Stimulated activated CD8-positive, alpha-beta memory T cell treated with anti-CD3 and anti-CD28 coated beads, Interleukin-7, amount 100 ng/mL, for 24 hours (primary cell): ENCODE measurements at places on chromosomes 11 and 22.

GRCh38 chr22:20885017-20885556 lies 26.3 kb downstream of the SNAP29 start:
- no peak for DNase-seq

- no peak for DNase-seq
Observed at GRCh38 chr11:34316347-34317035, 41.3 kb downstream of the ABTB2 start.

DNA sequence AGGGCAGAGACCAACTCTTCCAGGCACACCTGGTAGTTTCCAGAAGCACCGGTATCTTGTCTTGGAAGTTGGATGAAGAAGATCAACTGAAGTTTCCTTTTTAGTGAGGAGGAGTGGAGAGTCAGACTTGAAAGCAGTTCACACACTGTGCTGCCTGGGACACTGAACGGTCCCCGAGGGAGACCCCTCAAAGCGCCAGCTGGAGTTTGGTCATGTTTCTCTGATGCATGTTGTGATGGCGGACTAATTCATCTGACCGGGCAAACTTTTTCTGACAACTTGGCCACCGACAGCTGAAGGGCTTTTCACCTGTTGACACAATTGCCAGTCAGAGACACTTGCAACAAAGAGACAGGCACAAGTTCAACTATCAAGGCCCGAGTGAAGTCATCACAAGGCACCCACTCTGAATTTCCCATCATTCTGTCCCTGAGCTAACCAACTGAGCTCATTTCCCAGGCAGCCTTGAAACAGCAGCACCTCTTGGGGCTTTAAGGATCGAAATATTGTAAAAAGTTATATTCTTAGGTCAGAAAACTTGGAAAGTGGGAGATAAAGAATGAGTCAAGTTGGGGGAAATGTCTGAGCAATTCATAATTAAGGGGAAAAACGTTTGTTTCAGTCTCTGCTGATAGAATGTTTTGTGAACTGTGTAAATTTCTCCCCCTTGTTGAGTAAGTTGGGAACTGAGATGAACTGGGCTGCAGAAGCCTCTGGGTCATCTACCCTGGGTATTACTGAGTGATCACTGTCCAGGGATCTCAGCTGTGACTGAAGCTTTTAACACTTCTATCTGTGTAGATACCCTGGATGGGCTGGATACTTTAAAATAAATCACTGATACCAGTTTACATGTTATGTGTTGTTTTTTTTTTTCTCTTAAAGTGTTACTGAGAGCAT lies 46.2 kb downstream of the WT1 start:
- DNase-seq = no peak

DNA sequence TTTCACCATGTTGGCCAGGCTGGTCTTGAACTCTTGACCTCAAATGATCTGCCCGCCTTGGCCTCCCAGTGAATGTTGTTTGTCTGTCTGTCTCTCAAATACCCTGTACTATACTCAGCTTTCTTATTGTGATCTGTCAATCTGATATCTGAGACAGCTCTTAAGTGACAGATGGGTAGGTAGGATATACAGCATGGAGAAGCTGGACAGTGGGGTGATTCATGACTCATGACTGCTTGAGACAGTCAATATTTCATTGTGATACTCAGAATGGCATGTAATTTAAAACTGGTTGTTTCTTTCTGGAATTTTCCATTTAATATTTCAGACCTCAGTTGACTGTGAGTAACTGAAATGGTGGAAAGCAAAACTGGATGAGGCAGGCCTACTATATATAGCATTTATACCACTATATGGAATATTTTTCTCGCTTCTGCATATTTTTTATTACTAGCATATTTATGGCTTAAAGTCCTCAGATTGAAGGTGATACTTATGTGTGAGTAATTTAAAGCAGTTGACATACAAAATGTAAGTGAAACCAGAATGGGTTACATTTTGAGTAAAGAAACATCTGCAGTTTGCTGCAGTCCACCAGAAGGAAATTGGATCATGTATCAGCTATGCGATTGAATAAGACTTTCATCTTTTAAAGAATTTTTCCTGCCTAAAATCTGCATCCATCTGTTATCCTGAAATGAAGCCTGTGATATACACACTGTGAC lies 22.3 kb downstream of the ARHGAP42 start:
- DNase-seq = no peak

GRCh38 chr11:26510164-26510563 lies 61.9 kb downstream of the MUC15 start:
- DNase-seq = no peak

DNA sequence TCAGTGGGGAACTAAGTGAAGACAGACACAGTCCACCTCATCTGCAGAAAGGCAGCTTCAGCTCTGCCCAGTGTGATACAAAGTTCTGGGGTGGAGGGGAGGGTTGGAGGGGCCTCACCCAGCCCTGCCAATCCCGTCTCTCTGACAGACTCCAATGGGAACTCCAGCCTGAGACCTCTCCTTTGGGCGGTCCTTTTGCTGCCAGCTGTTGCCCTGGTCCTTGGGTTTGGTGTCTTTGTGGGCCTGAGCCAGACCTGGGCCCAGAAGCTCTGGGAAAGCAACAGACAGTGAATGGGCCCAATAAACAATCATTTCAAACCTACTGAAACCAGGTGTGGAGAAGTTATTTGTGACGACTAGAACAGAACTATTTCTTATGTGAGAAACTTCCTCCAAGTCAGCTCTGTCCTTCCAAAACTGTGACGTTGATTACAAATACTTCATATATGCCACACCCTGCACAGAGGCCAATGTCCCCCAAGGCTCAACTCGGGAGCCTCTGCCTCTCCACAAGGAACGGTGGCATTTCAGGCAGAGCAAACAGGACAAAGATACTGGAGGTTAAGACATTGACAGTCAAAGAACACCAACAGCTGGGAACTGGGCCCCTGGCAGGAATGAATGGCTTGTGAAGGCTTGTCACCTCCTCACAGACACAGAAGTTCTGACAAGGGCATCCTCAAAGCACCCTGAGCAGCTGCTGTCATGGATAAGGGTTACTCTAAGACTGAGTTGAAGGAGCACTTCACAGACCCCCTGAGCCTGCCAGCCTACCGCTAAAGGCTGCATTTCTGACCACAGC lies 8.2 kb downstream of the ZP1 start:
- DNase-seq = no peak

DNA sequence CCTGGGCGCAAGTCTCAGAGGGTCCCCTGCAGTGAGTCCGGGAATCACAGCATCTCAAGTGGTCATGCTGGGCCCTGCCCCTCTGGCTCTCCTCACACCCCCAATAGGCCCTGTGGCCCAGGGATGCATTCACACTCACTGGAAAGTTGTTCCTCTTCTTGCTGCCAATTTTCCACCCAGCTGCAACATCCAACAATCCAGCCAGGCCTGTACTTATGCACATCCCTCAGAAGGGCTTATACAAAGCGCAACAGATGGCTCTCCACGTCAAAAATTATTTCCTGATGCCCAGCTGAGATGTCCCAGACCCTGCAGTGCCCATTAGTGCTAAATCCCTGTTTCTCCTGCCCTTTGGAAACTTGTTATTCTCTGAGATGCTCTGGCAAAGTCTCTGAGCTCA lies 407.8 kb upstream of the NARS2 start:
- DNase-seq = no peak

GRCh38 chr11:20117291-20117690 lies 43.0 kb downstream of the DBX1 start:
- no peak for DNase-seq

DNA sequence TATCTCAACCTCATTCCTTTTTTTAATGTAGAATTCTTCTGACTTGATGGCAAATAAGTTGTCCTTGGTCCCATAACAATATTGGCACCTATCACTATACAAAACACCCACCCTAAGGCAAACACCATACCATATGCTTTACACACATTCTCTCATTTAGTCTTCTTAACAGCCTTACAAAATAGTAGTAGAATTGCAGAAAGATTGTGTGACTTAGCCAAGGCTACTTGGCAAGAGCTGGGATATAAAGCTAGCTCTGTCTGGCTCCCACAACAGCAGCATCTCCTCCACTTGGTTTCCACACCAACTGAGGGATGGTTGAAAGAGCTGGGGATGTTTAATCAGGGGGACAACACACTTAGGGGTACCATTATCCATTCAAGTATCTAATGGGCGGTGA lies 9.8 kb upstream of the ZDHHC13 start:
- no peak for DNase-seq

DNA sequence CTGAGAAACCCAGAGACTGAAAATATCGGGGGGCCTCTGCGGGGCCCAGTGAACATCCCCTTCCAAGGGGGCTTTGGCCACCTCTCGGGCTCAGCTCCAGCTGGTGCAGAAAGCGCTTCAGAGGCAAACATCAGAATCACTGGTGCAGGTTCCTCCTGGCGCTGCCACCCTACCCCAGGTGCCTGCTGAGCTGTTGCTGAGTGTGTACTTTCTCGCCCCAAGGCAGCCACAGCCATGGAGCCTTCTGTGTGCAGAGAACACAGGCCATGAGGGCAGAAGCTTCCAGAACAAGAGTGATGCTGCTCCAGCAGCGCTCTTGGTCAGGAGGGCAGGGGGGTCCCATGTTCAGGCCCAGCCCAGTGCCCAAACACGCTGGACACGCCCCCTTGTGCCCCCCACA lies 6.3 kb downstream of the DRD4 start:
- no peak for DNase-seq

DNA sequence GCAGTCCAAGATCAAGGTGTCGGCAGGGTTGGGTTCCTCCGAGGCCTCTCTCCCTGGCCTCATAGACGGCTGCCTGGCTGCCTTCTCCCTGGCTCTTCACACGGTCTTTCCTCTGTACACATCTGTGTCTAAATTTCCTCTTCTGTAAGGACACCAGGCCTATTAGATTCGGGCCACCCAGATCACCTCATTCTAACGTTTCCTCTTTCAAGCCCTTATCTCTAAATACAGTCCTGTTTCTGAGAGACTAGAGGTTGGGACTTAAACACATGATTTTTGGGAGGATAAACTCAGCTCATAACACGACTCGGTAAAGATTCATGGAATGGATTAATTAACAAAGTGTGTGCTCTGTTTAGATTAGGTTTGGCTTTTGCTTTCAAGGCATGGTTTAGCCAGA lies 136.0 kb upstream of the SORL1-AS1 start:
- DNase-seq = no peak

DNA sequence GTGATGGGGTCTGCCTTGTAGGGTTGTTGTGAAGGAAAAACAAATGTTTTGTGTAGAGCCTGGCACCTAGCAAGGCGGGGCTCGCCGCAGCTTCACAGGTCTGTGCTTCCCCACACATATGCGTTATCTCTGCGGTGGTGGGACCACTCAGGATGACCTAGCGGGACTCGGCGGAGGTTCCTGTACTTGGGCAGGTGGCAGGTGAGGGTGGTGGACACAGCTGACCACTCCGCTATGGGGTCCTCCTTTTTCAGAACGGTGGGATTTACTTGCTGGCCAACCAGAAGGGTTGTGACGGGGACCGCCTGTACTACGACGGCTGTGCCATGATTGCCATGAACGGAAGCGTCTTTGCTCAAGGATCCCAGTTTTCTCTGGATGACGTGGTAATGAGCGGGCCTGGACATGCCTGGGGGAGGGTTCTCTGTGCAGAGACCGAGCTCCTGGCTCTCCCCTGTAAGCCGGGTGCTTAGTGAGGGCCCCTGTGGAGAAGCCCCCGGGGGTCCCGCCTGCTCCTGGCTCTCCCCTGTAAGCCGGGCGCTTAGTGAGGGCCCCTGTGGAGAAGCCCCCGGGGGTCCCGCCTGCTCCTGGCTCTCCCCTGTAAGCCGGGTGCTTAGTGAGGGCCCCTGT lies 21.3 kb downstream of the NADSYN1 start:
- no peak for DNase-seq

- no peak for DNase-seq
Observed at GRCh38 chr11:58641803-58642581, 19.5 kb downstream of the CNTF start.

DNA sequence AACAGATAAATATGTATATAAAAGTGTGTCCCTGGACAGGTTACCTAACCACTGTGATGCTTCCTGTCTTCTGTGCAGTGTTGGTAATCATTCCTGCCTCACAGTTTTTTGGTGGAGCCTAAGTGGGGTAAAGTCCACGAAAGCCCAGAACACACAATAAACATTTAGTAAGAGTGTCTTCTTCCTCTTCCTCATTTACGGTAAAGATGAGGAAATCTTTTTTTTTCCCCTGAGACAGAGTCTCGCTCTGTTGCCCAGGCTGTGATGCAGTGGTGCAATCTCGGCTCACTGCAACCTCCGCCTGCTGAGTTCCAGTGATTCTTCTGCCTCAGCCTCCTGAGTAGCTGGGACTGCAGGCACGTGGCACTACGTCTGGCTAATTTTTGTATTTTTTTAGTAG lies 117.1 kb downstream of the LDLRAD3 start:
- no peak for DNase-seq

DNA sequence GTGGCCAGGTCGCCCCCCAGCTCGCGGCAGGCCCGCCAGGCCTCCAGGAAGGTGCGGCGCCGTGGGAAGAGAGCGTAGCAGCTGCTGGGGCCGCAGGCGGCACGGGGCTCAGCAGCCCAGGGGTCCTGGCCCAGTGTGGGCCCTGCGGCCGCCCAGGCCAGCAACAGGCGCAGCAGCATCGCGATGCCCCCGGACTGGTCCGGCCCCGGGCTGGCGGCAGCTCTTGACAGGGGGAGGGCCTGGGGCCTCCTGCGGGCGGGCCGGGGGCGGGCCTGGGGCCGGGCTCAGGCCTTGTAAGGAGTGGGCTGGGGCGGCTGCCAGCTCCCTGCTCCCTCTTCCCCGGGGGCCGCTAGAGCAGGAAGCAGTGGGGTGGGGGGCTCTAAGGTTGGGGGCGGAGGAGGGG lies at the start of gene CD248:
Gene CD248 (minus strand): TSS at position 196 of the 403 bp plus-strand sequence. CDS start 17 bp downstream, at position 179.
- no peak for DNase-seq

DNA sequence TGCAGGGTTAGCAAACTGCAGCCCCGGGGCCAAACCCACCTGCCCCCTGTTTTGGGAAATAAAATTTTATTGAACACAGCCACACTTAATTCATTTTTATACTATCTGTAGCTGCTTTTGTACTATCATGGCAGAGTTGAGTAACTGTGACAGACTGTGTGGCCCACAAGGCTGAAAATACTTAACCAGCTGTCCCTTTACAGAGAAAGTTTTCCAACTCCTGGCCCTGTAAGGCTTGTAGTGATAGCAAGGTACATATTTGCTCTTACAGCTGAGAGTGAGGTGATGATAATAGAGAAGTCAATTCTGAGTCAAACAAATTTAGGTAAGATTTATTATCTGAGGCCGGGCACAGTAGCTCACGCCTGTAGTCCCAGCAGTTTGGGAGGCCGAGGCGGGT lies 87.4 kb upstream of the SLC6A5 start:
- no peak for DNase-seq

- DNase-seq = no peak
Observed at GRCh38 chr11:90884181-90884580, 661.3 kb upstream of the CHORDC1 start.

DNA sequence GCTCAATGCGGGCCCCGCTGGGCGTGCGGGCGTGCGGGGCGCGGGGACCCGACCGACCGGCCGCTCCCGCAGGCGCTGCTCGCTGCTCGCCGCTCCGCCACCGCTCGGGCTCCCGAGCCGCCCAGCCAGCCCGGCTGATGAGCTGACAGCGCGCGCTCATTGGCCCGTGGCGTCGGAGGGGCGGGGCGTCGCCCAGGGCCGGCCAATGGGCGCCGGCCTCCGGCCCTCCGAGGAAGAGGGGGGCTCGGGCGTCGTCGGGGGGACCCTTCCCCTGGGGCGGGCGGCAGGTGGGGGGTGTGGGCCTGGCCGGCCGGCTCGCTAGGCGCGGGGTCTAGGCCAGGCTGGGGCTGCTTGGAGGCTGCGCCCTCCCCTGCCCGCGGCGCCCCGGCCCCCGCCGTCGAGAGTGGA lies at the start of gene SCUBE1:
Gene SCUBE1 (minus strand): TSS at position 111 of the 408 bp plus-strand sequence. CDS start 111 bp downstream, outside the sequence.
- peak; percentile 26 for DNase-seq
